Activated CD4-positive, alpha-beta T cell treated with anti-CD3 and anti-CD28 coated beads, Interleukin-2, amount 50 U/mL, for 24 hours (primary cell): ENCODE measurements at places on chromosomes 3 and 15.

GRCh38 chr3:53845881-53846133, 412 bp downstream of the CHDH start:
- DNase-seq: no peak

DNA sequence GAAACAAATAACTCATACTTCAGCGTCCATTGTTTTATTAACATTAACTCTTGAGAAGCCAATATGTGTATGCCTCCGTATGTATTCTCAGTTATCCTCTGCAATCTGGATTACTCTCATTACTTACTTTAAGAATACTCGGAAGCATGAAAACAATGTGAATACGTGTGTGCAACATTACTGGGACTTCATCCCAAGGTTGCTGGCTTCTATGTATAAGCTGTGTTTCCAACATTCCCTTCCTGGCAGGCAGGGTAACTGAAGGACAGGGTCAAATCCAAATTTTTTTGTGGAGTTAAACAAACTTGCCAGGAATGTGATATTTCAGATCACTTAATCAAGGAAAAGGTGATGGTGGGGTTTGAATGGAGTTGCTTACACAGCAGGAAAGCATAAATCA, 34.5 kb upstream of the NR1I2 start:
- DNase-seq: no peak

DNA sequence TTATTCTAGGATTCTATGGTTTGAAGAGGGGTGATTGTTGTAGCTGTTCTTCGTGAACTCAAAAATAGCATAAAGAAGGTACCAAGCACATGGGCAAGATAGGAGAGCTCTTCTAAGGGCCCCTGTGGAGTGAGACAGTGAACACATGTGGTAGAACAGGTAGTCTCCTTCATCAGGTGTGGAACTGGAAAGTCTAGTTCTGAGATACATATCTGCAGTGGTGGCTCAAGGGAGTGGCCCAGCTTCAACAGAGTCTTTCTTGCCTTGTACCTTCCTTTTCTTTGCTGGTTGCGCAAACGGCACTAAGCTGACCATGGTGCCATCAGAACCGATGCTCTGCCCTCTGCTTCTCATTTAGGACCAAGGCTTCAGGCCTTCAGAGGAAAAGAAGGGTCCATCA, 65.2 kb downstream of the CERS3 start:
- no peak for DNase-seq

- no peak for DNase-seq
These were observed 13.5 kb downstream of the HTR3E start for GRCh38 chr3:184110316-184110725.

DNA sequence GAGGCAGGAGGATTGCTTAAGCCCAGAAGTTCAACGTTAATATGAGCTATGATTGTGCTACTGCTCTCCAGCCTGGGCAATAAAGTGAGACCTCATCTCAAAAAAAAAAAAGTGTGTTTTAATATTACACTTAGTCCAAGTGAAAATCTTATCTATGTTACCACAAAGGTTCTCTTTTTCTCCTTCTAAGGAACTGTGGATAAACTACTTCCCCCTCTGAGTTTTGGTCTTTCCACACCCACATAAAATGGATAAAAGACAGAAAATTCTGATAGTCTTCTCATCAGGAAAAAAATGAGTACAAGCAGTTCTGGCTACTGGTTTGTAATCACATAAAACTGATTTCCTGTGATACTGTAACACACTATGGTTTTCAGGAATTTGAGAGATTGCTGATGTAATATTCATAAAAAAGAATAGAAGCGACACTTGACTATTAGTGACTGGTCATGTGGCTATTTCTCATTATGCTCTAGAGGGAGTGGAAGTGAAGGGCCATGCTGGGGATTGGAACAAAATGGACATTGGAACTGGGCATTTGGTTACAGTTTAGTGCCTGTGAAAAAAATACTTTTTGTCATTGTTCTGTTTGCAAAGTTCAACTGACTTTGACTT, 68.2 kb downstream of the RYR3 start:
- no peak for DNase-seq

GRCh38 chr15:52289629-52290081, 5.9 kb downstream of the MYO5C start:
- no peak for DNase-seq

- DNase-seq: no peak
These were observed 36.0 kb upstream of the EOMES start for GRCh38 chr3:27758083-27758482.

DNA sequence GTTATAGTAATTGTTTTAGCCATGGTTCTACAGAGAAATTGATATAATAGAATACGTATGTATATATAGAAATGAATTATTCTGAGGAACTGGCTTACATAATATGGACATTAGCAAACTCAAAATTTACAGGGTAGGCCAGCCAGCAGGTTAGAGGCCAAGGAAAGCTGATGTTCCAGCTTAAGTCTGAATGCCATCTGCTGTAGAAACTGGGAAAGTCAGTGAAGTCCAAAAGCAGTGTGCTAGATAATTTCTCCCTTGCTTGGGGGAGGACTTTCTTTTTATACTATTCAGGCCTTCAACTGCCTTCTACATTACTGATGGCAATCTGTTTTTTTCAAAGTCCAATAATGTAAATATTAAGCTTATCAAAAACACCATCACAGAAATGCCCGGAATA, 1174.7 kb downstream of the ZPLD1 start:
- no peak for DNase-seq

DNA sequence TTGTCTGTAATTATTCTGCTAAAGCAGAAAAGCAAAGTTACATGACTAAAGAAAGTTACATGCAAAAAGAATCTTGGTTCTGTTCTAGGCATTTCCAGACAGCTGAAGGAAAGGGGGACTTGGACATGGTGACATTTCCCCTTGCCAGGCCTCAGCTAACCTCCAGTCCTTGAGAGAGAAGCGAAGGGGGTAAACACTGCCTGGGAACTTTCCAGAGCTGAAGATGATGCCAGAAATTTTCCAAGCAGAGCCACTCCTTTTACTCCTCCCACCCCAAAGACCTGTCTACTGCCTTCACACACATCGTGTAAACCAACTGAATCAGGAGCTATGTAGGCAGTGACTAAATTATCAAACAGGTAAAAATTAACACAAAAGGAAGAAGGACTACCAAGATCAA, 5.4 kb downstream of the MEX3B start:
- DNase-seq: no peak

GRCh38 chr3:74591342-74591741, 23.1 kb downstream of the CNTN3 start:
- DNase-seq: no peak

GRCh38 chr3:46988616-46989015, 9.2 kb downstream of the NBEAL2 start:
- no peak for DNase-seq

GRCh38 chr3:117490716-117491115, 781.1 kb downstream of the TUSC7 start:
- no peak for DNase-seq

GRCh38 chr15:64337761-64338160, 18.2 kb downstream of the CSNK1G1 start:
- DNase-seq: no peak

- no peak for DNase-seq
These were observed 157.9 kb downstream of the CHL1 start for GRCh38 chr3:354432-354831.

DNA sequence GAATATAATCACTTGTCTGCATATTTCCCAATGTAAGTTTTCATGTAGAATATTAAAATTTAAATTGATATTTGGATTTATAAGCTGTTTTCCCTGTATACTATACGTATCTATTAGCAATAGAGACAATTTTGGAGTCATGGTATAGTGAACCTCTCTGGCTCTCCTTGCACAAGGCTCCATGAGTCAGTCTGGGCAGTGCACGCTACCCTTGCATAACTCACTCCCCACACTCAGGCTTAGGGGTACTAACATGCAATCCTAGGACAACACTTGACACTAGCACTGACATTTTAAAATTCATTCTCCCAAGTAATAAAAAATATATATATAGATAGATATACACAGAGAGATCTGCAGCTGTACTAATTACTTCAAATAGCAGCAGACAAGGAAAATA, 39.2 kb downstream of the SLC24A1 start:
- no peak for DNase-seq

GRCh38 chr3:133531981-133532380, 41.5 kb upstream of the CDV3 start:
- no peak for DNase-seq

DNA sequence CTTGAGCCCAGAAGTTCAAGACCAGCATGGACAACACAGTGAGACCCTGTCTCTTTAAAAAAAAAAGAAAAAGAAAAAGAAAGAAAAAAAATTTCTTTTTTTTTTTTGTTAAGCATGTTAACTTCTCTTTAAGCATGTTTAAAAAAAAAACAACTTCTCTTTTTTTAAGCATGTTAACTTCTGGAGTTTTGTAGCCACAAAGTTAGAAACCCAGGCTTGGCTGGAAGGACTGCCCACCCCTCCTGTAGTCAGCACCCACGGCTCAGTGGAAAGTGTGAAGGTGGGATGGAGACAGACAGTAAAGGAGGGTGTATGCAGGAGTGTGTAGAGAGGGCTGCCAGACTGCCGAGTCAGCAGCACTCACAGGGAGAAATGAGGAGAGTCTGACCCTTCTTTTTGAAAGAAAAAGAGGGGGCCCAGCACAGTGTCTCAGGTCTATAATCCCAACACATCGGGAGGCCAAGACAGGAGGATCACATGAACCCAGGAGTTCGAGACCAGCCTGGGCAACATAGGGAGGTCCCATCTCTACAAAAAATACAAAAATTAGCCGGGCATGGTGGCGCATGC, 33.2 kb downstream of the GOLGA8S start:
- no peak for DNase-seq

DNA sequence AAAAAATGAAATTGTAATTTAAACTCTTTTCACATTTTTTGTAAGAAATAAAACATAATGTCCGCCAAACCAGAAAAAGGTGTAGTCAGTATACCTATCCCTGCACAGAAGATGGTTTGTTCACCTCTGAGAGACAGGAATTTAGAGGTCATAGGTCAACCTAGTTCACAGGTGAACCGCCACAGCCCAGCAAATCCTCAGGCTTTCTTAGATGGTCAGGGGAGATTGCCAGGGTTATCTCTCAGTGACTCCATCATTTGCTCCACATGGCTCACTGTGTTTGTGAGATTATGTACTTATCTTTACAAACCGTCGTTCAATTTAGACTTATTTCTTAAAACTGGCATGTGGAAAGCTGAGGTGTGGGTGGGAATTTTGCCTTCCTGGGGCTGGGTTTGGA, 264.2 kb downstream of the GABRG3 start:
- no peak for DNase-seq

GRCh38 chr3:104604326-104605010, 762.2 kb upstream of the ALCAM start:
- no peak for DNase-seq

DNA sequence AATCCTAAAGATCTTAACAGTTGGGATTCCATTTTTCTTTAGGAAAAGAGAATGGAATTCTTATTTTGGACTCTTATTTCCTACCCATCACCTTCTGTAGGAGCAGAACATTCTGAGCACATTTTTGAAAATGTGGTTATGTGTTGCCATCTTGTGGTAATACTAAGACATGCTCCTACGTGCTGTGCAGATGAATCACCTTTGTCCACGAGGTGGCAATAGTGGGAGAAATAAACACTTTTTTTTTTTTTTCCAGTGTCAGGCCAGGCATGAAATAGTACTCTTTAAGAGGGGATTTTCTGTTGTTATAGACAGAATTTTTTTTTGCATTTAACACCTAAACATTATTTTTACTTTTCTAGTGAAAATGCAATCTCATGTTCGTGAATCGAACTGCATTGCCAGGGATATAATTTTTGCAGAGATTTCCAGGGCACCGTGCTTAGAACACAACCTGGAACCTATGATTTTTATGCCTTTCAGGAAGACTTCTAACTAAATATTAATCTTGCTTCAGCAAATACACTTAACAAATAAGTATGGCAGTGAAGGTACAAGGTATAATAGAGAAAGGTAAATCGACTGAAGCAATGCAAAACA, 196.6 kb downstream of the GAP43 start:
- DNase-seq: no peak

GRCh38 chr15:58357529-58358476, 74.0 kb upstream of the LIPC start:
- peak; percentile 61 for DNase-seq
